Ascending aorta (tissue), 2 donors: ENCODE measurements at places on chromosomes 4 and X.

- DNase-seq = no peak
Observed at GRCh38 chrX:46381630-46382029, 163.6 kb downstream of the ZNF674 start.

DNA sequence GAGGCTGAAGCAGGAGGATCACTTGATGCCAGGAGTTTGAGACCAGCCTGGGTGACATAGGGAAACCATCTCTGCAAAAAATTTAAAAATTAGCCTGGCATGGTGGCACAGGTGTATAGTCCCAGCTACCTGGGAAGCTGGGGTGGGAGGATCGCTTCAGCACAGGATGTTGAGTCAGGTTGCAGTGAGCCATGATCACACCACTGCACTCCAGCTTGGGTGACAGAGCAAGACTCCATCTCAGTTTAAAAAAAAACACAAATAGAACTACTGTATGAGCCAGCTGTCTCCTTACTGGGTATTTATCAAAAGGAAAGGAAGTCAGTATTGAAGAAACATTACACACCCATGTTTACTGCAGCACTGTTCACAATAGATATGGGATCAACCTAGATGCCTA is 138.7 kb downstream of the RAP1GDS1 start:
- DNase-seq = no peak

DNA sequence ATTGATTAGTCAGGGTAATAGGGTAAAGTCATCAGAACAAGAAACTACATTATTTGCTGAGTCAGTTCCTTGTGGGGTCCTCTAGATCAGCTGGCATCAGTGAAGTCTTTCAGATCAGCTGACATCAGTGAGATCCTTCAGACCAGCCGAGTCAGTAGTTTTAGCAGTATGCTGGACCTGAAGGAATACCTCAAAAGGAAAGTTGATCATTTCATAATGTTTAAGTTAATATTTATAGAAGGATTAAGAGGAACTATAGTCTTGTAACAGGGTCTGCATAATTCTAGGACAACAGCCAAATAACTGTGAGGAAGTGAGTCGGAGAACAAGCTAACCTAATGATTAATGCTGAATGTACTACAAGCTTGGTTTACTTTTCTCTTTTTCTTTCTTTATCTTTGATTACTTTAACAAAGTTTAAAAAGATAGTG is 958 bp upstream of the UGT2B7 start:
- DNase-seq = no peak

DNA sequence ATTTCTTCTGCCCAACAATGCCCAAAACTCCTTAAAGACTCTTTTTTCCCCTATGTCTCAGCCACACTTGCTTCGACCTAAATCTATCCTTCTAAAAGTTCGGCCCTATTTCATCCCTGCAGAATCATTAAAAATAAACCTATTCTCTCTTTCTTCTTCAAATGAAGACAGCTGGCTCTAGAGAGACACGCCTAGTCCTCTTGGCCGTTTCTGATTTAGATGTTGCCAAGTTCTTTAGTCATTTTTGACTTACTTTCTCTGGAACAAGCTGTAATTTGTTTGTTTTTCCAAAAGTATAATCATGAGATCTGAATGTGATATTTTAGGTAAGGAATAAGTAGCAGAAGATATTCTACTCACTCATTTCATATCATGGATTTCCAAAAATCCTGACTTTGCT is 211.6 kb downstream of the CENPC start:
- DNase-seq = no peak

GRCh38 chr4:26287756-26288155 is 33.1 kb upstream of the RBPJ start:
- DNase-seq = no peak

DNA sequence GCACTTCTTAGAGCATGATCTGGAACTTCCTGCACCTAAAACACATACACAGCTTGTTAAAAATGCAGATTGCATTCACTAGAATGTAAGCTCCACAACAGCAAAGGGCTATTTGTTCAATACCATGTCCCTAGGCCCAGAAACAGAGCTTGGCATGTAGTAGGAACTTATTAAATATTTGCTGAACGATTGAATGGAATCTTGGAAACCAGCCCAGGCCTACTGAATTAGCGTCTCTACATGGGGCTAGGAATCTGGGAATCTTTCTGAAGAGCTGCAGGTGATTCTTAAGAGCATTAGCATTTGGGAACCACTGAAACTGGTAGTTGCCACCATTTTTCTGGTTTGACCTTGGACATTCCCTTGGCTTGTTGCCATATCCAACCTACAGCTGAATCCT is 234.1 kb downstream of the STIM2 start:
- no peak for DNase-seq

GRCh38 chrX:34659575-34659974 is 2.5 kb upstream of the TMEM47 start:
- DNase-seq = no peak

- DNase-seq = no peak
Observed at GRCh38 chrX:101347859-101348451, 587 bp downstream of the TIMM8A start.

- DNase-seq = no peak
Observed at GRCh38 chrX:95076449-95076848, 1402.4 kb downstream of the FAM133A start.

DNA sequence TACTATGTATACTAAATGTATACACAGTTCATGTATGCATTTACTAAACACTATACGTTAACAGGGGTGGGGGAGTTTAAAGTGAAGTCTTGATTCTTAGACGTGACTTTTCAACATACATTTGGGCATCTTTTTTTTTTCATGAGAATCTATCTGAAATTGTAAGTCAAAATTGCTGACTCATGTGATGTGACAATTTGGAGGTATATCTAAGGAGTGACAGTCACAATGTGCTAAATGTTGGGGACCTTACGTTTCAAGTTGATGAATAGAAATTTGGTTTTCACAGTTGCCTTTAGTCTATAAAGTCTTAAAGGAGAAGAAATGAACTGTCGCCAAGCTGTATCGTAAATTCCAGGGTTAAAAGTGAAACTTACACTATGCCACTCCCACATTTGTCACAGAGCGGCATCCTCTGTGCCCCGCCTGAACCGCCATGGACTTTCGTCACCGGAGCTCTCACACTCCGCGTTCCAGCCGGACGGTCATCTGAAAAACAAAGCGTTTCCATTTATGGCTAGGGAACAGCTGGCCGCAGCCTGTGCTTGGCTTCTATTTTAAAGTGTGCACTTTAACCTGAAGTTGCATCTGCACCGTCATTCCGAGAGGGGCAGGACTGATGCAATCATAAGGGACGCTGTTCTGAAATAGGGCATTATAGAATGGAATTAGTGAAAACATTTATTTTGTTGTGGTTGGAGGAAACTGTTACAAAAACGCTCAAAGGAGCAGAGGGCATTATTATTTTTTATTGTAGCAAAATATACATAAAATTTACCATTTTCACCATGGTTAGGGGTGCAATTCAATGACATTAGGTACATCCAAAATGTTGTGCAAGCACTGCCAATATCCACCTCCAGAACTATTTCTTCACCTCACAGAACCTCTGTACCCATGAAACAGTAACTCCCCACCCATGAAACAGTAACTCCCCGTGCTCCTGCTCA is 30.9 kb downstream of the PDLIM3 start:
- DNase-seq = no peak

DNA sequence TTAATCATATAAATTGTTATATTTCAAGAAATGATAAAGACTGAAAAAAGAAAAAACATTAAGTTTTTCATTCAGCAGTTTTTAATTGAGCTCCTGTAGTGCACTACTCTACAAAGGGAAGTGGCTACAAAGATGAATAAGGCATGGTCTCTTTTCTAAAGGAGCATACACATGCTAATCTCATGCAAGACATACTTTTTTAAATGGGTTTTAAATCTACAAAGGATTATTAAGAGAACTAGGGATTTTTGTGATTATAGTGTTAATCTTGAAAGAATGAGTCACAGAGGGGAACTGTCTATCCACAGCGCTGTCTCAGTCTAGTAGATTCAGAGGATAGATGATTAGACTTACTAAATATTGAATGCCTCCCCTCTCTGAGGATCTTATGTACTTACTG is 1722.2 kb downstream of the RPA4 start:
- no peak for DNase-seq

DNA sequence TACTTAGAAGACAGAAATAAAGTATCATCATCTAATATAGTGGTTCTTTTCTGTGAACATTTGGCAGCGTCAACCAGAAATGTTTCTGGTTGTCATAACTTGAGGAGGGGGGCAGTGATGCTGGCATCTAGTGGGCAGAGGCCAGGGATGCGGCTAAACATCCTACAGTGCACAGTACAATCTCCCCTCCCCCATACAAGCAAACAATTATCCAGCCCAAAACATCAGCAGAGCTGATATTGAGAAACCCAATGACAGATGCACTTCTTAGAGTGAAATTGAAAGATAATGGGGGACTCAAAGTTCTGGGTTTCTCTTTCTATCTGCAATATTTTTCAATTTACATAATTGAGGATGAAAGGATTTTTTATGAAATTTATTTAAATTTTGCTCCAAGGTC is 1.9 kb upstream of the EIF1AX start:
- no peak for DNase-seq

GRCh38 chrX:130419263-130419662 is 17.5 kb downstream of the RBMX2 start:
- DNase-seq = no peak

DNA sequence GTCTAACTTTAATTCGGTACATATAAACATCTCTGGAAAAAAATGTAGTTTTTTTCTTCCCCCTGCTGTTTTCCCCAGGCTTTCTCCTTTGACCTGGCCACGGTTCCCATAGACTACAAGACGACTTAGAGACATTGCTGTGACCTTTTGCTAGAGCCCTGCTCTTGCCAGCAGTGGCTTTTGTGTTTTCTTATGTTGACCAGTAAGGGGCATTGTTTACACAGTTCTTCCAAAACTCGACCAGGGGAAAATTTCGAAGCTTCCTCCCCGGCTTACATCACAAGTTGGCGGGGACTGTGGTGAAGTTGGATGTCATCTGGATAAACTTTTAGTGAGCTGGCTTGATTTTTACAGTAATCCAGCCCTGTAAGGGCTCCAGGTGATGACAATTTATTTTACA is 9.3 kb downstream of the CCDC160 start:
- DNase-seq = no peak

DNA sequence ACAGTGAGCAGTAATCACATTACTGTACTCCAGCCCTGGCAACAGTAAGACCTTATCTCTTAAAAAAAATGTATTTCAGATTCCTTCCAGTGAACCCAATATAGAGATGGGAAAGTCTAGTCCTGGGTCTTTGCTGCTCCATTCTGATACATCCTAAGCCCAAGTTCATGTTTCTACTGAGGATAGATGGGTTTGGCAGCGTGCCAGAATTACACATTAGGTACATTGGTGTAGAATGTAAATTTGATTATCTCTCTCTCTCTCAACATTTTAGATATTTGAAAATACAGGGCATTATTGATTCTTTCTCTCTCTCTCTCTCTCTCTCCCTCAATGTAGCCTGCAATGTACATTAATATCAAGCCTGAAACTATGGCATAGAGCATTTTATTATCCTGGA is 43.5 kb upstream of the ZNF330 start:
- DNase-seq = no peak

DNA sequence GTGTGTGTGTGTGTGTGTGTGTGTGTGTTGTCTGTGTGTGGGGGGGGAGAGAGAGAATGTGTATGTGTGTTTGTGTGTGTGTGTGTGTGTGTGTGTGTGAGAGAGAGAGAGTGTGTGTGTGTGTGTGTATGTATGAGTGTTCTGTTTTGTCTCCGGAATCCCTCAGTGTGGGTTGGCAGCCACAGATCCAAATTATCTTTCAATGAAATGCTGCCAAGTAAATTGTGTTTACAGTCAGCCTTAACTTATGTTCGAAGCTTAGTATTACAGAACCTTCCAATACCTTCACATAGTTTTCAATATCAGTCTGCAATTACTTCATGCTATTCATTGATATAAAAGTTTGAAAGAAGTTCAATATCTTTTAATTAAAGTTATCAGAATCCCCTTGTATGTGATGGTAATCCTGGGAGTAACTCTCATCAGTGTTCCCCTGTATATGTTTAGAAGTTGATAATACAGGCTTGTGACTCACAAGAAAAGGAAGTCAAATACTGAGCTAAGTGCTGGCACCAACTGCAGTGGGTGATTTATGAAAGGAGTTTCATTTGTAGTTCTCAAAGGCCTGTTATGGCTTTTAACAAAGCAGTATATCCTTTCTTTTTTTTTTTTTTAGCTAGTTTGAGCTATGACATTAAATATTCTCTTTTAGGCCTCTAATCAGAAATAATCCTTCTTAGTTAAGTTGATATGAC is 51.6 kb upstream of the HTR2C start:
- no peak for DNase-seq

- DNase-seq = no peak
Observed at GRCh38 chr4:73477176-73477575, 4.4 kb upstream of the AFM start.

DNA sequence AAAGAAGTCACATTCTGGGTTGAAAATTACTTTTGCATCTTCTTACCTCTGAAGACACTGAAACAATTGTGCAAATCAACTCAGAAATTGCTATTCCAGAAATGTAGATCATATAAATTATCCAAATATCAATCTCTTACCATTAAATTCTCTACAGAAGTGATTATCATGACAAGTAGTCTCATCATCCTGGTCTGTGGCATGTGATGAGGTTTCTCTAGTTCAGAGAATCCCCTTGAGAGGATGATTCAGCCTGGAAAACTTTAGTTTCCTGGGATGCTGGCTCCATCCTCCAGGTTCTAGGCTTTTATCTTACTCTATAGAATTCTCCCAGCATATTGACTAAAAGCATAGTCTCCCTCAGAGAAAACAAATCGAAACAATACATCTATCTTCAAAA is 76.2 kb upstream of the S100G start:
- DNase-seq = no peak

GRCh38 chrX:13000301-13000811 is 25.4 kb downstream of the TMSB4X start:
- no peak for DNase-seq

- no peak for DNase-seq
Observed at GRCh38 chr4:3879681-3880614, 113.8 kb downstream of the ADRA2C start.

GRCh38 chrX:82585868-82586267 is 922.2 kb upstream of the POU3F4 start:
- DNase-seq = no peak

- DNase-seq = no peak
Observed at GRCh38 chr4:163484906-163485305, 9.6 kb upstream of the TMA16 start.

GRCh38 chrX:110089656-110090403 is 86.9 kb downstream of the TMEM164 start:
- no peak for DNase-seq

- peak; percentile 89 for DNase-seq
Observed at GRCh38 chrX:153953342-153953830, 8.9 kb upstream of the RENBP start.

GRCh38 chrX:124344246-124344645 is 2.1 kb upstream of the SH2D1A start:
- no peak for DNase-seq

DNA sequence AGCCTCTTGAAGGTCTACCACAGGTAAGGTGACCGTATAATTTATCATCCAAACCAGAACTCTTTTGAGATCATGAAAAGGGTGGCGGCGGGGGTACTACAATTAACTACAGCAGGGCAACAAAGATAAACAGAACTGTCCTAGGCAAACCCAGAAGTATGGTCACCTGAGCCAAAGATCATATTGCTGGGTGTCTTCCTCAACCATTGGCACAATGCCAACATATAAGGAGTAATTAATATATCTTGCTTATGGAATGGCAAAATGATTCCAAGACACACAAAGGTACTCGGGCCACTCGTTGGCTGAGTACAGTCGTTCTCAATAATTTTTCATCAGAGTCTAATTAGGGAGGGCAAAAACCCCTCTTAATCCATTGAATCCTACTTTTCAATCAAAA is 273.3 kb downstream of the QDPR start:
- DNase-seq = no peak

- DNase-seq = no peak
Observed at GRCh38 chr4:47704693-47705325, 133.1 kb downstream of the CORIN start.
